ENCODE measurements at places on chromosomes 2 and 18.
A peak's percentile ranks its signal among the peaks of the same experiment; 100 is the strongest.

GRCh38 chr2:14016289-14016955 lies 616.1 kb upstream of the LRATD1 start:
- no peak for DNase-seq
- H3K4me1 ChIP-seq: no peaks in the 10 kb centered on the region
- H3K27ac ChIP-seq: no peak overlapping the region
- no peak overlapping the region for H3K4me3 ChIP-seq

- peaks cover 13% of the 10 kb centered on the region for H3K27me3 ChIP-seq
- H3K4me1 ChIP-seq: peaks cover 9% of the 10 kb centered on the region
- no peak overlapping the region for H3K27ac ChIP-seq
- H3K36me3 ChIP-seq: no peaks in the 10 kb centered on the region
These were observed 85.9 kb upstream of the CCBE1 start for GRCh38 chr18:59783138-59783537.

- H3K27me3 ChIP-seq: peaks cover 20% of the 10 kb centered on the region
- H3K27ac ChIP-seq: no peak overlapping the region
- no peak overlapping the region for H3K4me3 ChIP-seq
- peaks cover 29% of the 10 kb centered on the region for H3K4me1 ChIP-seq
- no peak for DNase-seq
These were observed 31.1 kb downstream of the SNTG2 start for GRCh38 chr2:981759-982158.

GRCh38 chr2:239440511-239440959 lies 39.7 kb upstream of the HDAC4 start:
- peak overlapping the region; percentile 55 for H3K27ac ChIP-seq
- H3K27me3 ChIP-seq: peaks cover 45% of the 10 kb centered on the region
- H3K4me1 ChIP-seq: peaks cover 15% of the 10 kb centered on the region
- peak overlapping the region; percentile 44 for H3K4me3 ChIP-seq

GRCh38 chr2:226037526-226037925 lies 638.0 kb downstream of the NYAP2 start:
- peaks cover under 1% of the 10 kb centered on the region for H3K27me3 ChIP-seq
- H3K4me1 ChIP-seq: no peaks in the 10 kb centered on the region
- H3K36me3 ChIP-seq: no peaks in the 10 kb centered on the region
- H3K4me3 ChIP-seq: no peak overlapping the region
- no peak overlapping the region for H3K27ac ChIP-seq

DNA sequence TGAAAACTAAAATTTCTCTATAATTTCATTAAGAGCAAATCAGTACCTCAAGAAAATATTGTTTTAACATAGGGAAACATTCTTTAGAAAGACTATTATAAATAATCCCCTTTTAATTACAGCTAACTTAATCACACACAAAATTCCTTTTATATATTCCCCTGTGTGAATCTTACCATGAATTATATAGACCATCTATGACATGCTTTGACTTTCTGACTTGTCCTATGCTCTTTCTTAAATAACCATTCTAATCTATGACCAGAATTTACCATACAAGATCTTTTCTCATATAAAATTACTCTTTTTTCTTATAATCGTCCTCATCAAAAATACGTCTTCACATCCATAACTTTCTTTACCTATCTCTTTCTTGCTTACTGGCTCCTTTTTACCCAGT lies 824.2 kb upstream of the FAM98A start:
- H3K36me3 ChIP-seq: no peaks in the 10 kb centered on the region
- no peaks in the 10 kb centered on the region for H3K27me3 ChIP-seq
- DNase-seq: no peak
- no peaks in the 10 kb centered on the region for H3K4me1 ChIP-seq
- no peak overlapping the region for H3K4me3 ChIP-seq
- H3K27ac ChIP-seq: no peak overlapping the region

Measured in type B pancreatic cell (in vitro differentiated cells).